ENCODE measurements at places on chromosomes 1 and 21. TPM values are rescaled to one million over a fixed set of nuclear protein-coding genes. Genes with fewer than 3 reads are reported as not detected.

- DNase-seq: no peak
Measured at GRCh38 chr1:196960854-196961253, 16.5 kb upstream of the CFHR5 start.

GRCh38 chr1:52264530-52265115, 101.4 kb downstream of the CC2D1B start:
- no peak for DNase-seq

The CFHR1 gene
- polyA plus RNA-seq: 0.42 TPM

- no peak for DNase-seq
Measured at GRCh38 chr1:111770916-111771315, 15.2 kb downstream of the DDX20 start.

DNA sequence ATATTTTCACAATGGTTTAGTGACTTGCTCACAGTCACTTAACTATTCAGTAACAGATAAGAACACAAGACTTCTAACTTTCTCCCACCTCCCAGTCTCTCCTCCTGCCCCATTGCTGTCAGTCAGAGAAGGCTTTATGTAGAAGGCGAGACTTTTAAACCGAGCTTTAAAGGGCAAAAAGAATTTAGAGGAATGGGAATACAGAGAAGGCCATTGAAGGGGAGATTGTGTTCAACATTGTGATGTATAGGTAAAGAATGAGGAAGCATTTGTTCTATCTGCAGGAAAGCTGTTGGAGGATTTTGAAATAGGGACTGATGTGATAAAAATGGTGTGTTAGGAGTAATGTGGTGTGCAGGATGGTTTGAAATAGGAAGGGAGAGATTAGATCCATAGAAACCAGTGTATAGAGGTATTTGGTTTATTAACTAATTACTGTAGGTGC, 7.3 kb downstream of the POU2F1 start:
- DNase-seq: no peak

- DNase-seq: no peak
Measured at GRCh38 chr1:51512606-51513005, 6.5 kb downstream of the EPS15 start.

GRCh38 chr21:31564439-31564838, 95.1 kb upstream of the SOD1 start:
- no peak for DNase-seq

- no peak for DNase-seq
Measured at GRCh38 chr1:223716302-223716862, 4.0 kb downstream of the CAPN2 start.

The VANGL1 gene
- polyA plus RNA-seq: 14.3 TPM

DNA sequence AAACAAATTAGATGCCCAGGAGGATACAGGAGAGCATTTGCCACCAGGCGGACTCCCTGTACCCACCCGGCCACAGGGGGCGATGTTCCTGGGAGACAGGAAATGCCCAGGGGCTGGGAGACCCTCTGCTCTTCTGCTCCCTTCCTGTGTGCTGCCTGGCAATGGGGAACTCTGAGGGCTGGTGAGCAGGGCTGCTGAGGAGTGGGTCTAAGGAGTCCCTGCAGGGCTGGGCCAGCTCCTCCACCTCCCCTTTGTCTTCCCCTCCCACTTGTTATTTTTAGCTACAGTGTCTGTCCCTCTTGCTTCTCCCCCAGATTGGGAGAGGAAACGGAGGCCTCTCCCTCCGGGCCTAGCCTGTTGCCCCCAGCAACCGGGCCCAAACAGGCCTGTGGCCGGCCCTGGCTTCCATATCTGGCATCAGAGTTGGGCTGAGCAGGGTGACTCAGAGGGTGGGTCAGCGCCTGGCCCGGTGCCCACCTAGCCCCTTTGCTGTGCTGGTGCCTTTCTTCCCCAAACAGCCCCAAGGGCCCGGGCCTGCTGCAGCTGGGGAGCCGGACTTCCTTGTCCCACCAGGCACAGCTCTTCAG, 11.6 kb downstream of the LMNA start:
- DNase-seq: no peak
